ENCODE measurements at places on chromosomes 2 and 18. TPM values are rescaled to one million over a fixed set of nuclear protein-coding genes. Genes with fewer than 3 reads are reported as not detected.

DNA sequence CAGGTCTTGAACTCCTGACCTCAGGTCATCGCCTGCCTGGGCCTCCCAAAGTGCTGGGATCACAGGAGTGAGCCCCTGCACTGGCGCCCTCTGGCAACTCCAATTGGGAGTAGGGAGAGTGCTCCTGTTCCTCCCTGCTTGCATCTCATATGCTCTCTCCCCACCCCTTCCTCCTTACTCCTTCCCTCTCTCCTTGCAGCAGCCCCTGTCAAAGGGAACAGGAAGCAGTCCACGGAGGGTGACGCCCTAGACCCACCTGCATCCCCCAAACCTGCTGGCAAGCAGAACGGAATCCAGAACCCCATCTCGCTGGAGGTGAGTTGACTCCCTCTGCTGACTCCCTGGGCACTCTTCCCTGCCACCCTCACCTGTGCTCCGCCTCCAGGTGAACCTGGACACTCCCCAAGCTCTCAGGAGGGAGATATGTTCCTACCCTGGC is 10.7 kb downstream of the ARID5A start:
- DNase-seq: no peak

DNA sequence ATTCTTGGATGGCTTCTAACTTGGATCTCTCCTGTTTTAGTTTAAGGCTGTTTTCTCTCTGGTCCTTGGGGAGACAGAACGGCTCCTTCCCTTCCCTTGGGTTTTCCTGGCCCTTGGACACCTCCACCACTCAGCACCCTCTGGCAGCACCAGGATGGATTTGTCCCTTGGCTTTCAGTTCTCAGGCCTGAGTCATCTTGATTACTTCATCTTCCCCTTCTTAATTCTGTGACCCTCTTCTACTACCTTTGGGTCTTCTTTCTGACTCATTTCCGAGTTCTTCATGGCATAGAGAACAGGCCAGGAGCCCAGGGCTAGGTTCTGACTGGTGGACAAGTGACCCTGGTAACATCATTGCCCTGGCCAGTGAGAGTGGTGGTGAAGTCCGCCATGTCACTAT is 14.9 kb downstream of the IGFBP2 start:
- DNase-seq: no peak

The IL1F10 gene
- total RNA-seq: not detected

GRCh38 chr2:99880964-99881294 is 261.5 kb downstream of the AFF3 start:
- no peak for DNase-seq

GRCh38 chr2:69043736-69044400 is 30.9 kb downstream of the ANTXR1 start:
- no peak for DNase-seq

The CACNB4 gene
- 11.4 TPM for total RNA-seq

The WNT6 gene
- 23.3 TPM for total RNA-seq

The CCDC68 gene
- total RNA-seq: 8.6 TPM

DNA sequence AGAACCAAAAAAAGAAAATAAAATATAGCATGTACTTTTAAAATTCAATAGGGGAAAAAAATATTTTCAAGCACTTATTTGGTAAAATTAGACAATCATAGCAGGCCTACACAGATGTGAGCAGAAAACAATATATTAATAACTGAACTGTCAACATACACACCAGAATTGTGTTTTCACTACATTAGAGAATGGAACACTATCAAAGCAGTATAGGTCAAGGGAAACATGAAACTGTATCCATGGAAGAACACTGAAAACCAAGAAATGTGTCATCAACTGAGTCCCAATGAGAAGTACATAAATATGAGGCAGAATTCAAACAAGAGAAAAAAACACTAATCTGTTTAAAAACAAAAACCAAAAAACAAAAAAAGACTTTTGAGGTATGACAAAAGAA is 132.4 kb downstream of the USP34 start:
- no peak for DNase-seq

DNA sequence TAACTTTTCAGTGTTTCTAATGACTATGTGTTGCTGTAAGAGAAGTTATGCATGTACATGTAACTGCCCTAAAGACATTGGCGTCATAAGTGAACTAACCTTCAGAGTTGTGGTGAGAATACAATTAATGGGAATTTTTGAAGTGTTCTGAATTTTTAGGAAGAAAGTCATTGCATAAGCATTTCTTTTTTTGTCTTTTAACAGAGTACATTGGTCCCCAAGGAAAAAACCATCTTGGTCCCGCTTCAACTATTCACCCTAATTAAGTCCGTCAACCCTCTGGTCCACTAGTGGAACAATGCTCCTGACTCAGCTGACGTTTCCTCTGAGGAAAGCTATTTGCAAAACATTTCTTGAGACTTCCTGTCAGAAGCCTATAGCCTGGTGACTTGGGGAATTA is 41.1 kb upstream of the VIT start:
- no peak for DNase-seq

DNA sequence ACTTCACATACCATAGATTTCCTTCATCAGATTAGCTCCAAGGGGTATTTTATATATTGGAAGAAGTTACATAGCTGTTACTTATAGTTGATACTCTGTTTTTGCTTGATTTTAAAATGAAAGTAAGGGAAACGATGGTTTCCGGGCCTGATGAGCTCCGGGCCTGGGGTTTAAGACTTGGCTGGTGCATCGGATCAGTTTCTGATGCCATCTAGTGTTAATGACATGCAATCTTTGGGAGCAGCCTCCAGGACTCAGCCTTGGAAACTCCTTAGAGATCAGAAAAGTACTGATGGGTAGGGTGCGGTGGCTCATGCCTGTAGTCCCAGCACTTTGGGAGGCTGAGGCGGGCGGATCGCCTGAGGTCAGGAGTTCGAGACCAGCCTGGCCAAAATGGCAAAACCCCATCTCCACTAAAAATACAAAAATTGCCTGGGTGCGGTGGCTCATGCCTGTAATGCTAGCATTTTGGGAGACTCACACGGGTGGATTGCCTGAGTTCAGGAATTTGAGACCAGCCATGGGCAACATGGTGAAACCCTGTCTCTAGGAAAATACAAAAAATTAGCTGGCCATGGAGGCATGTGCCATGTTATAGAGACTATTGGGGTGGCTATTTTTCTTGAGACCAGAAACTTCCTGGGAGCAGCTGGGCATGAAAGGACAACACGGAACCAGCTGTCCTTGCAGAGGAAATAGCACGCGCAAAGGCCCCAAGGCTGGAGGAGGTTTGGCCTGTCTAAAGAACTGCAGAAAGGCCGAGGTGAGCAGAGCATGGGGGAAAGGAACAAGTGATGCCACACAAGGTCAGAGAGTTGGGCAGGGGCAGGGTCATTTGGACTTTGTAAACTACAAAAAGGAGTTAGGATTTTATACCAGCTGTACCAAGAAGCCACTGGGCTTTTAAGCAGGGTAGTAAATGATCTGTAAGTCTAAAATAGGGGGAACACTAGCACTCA is 46.9 kb upstream of the CNOT11 start:
- DNase-seq: peak; percentile 71

GRCh38 chr18:57214976-57215375 is 68.1 kb downstream of the BOD1L2 start:
- no peak for DNase-seq

DNA sequence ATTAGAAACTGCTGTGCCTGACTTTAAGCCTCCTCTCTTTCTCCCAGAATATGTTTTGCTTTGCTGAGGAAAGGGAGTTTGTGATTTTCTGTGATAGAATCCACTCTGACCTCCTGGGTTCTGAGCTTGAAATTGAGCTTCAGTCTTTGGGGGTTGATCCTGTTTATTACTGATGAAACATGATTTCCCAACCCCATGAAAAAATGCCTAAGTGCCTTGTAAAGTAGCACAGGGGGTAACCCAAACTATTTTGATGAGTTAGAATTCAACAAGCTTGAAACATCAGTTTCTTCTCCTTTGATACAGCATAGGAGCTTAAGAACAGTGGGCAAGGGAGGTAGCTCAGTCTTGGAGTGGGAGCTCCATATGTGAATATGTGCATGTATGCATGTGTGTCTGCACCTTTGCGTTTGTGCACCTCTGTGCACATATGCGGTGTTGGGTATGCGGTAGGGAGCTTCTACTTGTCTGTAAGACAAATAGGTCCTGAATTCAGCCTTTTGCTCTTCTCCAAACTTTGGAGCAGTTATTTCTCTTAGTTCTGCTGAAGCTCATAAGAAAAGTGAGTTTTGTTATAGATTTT is 364.6 kb downstream of the OSR1 start:
- DNase-seq: no peak

GRCh38 chr18:35736696-35737095 is 155.2 kb downstream of the GALNT1 start:
- no peak for DNase-seq

The NPHP1 gene
- 8.3 TPM for total RNA-seq

- no peak for DNase-seq
Observed at GRCh38 chr2:172442072-172442895, 14.9 kb downstream of the ITGA6 start.

GRCh38 chr2:60408811-60409530 is 144.5 kb downstream of the BCL11A start:
- no peak for DNase-seq

- no peak for DNase-seq
Observed at GRCh38 chr2:122072666-122073065, 317.2 kb downstream of the TSN start.

DNA sequence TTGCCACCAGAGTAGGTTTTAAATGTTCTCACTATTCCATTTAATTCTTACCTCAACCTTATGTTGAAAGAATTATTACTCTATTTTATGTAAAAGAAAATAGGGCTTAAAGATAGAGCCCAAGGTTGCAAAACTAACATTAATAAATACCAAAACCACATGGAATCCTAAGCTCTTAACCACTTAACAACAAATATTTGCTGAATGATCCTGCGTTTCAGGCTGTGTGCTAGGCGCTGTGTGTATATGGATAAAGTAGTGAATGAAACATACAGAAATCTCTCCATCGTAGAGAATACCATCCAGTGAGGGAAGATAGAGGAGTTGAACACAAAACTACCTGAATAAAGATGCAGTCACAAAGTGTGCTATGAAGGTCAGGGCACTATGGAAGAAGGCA is 485.1 kb downstream of the THSD7B start:
- DNase-seq: no peak

The CABYR gene
- 1.5 TPM for total RNA-seq

The ASXL3 gene
- total RNA-seq: 13.1 TPM

Data from sciatic nerve (tissue), 2 donors.